ENCODE measurements at places on chromosomes 1 and 21.

DNA sequence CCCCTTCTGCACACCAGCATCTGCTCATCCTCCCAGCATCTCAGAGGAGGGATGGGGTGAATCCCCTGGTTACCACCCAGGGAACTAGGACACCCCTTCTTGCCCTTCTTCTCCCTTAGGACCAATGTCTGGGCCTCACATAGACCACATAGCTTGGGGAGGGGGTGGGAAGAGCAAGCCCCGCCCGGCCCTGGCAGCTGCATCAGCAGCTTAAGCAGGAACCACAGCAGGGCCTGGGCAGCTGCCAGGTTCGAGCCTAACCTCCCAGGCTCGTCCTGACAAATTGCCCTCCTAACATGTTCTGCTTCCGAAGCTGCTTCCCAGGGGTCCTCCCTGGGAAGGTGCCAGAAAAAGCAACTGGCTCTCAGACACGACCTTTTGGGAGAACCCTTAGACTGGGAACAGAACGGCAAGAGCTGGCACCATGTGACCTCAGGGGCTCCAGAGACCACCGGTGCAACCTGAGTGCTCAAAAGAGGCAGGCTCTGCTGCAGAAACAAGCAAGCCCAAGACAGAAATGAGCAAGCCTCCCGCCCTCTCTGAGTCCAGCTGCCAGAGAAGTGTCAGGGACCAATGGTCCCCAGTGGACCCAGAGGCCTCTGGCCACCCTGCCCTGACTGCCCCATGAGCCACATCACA is 18.4 kb upstream of the CLSTN1 start:
- no peak for DNase-seq

GRCh38 chr1:210340841-210341240 is 12.1 kb downstream of the HHAT start:
- no peak for DNase-seq

DNA sequence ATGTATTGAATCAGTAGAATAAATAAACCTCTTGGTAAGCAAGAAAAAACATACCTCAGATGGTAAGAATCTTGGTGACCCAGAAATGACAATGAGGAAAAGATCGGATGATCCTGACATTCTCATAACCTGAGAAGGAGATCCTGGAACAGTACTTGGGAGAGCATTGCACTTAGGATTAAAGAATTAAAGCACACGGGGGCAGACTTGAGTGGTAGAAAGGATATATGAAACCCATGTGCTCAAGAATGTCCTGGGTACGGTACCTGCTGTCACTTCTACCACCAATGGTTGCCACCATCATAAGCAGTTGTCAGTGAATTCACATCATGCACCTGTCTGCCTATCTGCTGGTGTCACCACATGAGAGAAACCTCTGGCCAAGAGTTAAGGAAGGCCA is 108.9 kb upstream of the GJB5 start:
- DNase-seq = no peak

GRCh38 chr1:12566484-12567287 is 51.3 kb downstream of the DHRS3 start:
- DNase-seq = no peak

GRCh38 chr1:222852326-222852725 is 37.5 kb downstream of the DISP1 start:
- no peak for DNase-seq

- no peak for DNase-seq
These were observed 1.1 kb downstream of the IGSF8 start for GRCh38 chr1:160097151-160097910.

DNA sequence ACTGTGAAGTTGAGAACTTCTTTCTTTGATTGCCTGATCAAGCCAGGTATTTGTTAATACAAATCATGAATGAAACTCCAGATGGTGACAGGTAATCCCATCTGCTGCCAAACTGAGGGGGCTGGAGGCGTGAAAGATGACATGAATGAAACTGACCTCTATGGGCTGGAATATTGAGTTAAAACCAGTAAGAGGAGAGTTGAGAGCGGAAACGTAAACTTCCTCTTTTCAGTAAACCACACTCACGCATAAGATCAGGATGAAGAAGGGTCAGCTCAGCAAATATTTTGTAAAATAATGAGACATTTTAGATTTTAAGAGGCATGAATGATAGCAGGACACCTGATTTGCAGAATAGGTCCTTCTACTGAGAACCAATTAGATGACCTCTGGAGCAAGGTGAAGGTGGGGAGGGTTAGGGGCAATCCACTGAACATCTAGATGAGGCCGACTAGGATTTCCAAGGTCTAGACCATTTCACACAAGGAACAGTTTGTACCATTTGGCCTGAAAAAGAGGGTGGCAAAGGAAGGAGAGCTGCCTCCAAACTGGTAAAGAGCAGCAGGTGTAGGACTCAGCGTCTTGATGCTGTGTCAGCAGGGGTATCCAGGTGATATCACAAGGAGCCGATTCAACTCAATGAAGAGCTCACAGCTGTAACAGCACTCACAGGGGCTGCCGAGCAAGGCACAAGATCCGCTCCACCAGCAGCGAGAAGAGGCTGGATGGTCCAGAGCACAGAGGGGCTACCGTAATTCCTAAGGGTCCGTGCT is 132.6 kb downstream of the NTPCR start:
- DNase-seq = no peak

GRCh38 chr21:26495283-26495849 is 77.7 kb downstream of the CYYR1 start:
- DNase-seq = no peak

- no peak for DNase-seq
These were observed 38.5 kb downstream of the CHD5 start for GRCh38 chr1:6141592-6141991.

- no peak for DNase-seq
These were observed 32.0 kb upstream of the EPHA8 start for GRCh38 chr1:22531251-22531650.

GRCh38 chr1:29746076-29746665 is 509.8 kb downstream of the PTPRU start:
- no peak for DNase-seq

DNA sequence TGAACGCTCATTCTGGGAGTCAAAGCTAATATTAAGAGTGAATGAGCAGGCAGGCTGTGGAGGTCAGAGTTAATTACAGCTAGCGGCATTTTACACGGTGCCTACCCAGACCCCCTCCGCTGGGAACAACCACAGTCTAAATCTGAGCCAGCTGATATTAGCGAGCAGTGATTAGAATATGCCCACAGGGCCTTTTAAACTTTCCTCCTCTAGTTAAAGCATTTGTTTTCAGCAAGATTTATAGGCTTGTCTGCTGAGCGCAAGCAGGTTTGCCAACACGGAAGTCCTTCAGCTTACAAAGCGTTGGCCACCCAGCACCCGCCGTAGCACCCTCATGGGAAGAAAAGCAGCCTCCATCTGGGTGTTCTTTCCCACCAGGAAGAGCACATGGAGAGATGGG is 72.1 kb downstream of the LMX1A start:
- DNase-seq = no peak

DNA sequence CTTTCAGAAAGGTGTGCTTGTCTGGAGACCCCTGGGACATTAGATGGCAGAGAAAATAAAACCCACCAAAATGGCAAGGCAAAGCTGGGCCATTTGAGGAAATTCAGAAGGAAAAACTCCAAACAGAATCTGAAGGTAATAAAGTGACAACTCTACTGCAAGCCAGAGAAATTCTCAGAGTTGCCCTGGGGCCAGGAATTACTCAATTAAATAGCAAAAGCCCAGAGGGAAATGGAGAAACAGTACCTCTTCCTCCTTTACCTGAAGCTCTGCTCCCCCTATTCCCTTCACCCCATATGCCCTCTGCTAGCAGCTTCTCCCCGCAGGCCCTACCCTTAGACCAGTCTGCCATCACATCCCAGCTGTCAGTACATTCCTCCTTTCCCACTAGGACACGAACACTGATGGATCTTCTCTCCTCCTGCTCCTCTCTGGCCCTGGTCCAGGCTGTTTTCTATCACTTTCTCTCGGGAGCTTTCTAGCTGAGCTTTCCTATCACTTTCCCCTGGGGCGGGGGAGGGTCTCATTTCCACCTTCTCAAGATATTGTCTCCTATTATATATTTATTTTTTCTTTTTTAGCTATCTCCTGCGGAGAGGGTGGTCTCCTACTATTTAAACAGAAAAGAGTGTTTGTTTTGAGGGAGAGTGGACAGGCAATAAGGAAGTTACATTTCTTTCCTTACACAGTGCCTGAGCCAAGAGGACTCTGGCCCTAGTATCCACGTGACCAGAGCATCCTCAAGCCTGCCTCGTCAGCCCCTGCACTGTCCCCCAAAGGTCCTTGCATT is 47.7 kb upstream of the RBM15 start:
- DNase-seq = no peak

DNA sequence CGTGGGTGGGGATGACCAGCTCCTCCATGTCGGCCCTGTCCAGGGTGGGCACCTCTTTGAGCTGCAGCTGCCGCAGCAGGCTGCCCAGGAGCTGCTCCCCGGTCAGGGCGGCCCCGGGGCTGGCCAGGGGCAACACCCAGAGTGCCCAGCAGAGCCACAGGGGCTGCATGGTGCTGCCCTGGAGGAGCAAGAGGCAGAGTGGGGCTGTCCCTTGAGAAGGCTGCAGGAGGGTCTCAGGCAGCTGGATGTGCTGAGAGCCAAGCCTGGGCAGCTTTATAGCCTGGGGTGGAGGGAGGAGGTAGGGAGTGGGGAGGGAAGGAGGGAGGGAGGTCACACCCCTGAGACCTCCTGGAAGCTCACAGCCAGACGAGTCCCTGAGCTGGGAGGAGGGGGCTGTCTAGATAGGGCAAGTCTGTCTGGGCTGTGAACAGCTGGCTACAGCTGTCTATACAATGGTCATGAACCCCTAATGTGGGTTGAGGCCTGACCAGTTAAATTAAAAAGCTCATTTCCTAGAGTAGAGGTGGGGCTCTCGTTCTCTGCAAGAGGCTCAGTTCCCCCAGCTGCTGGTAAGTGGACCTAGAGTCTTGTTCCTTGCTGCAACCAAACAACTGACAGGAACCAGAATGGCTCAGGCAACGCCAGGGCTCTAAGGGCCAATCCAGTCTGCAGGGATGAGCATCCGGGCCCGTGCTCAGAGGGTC is at the start of gene LEFTY1:
TSS of gene LEFTY1 (minus strand) at position 249 of the 704 bp plus-strand sequence. CDS start at position 169, 80 bp downstream.
- no peak for DNase-seq

- DNase-seq = no peak
These were observed 85.8 kb downstream of the SYF2 start for GRCh38 chr1:25146451-25146855.

GRCh38 chr1:109786531-109787021 is 22.9 kb upstream of the EPS8L3 start:
- DNase-seq = no peak

DNA sequence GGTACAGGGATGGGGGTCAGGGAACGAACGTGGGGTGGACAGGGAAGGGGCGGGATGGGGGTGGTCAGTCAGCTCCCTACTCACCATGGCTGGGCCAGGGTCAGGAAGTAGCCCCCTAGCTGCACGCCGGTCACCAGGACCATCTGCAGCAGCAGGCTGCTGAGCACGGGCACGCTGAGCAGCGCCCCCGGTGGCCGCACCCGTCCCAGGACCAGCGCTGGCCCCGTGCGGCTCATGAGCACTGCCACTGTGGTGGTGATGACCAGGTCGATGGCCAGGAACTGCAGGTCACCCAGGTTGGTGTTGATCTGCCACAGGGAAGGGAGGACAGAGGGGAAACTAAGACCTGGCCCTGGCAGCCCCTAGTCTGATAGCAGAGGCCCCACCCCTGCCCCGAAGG is 6.5 kb upstream of the MFAP2 start:
- DNase-seq = no peak

- no peak for DNase-seq
These were observed 19.2 kb upstream of the RCAN3 start for GRCh38 chr1:24483441-24483840.

GRCh38 chr1:31866450-31867032 is 50.7 kb upstream of the SPOCD1 start:
- DNase-seq = no peak

GRCh38 chr1:26831546-26832248 is 5.2 kb downstream of the ZDHHC18 start:
- no peak for DNase-seq

DNA sequence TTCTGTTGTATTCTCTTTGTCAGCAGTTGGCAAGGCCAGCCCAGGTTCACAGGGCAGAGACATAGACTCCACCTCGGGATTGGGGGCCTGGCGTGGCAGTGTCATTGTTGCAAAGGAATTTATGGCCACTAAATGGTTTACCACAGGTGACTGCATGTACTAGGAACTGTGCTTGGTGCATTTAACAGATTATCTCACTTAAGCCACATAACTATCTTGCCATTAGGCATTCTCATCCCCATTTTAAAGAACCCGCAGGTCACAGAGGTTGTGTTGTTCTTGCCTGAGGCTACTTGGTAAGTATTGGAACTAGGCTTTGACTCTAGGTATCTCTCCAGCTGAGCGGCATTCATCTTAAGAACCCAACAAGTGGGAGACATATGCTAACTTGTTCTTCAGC is 9.7 kb downstream of the TLCD4 start:
- DNase-seq = no peak

DNA sequence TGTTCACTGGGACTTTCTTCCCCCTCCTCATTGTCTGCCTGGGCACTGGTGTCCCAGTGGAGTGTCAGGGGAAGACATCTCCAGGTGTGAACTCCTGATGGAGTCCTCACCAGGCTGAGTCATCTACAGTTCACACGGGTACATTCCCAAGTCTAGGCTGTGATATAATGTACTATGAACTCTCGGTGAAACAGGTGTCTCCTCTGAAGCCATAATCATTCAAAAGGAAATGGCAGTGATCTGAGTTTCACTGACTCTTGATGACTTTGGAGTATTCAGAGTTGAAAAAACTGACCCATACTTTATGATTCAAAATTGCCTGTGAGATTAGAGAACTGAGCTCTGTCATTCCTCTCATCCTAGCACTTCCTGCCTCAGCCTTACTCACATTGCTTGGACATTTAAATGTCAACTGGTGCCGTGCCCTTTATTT is 9.1 kb downstream of the LAMC2 start:
- DNase-seq = no peak

GRCh38 chr1:196960854-196961253 is 16.5 kb upstream of the CFHR5 start:
- no peak for DNase-seq

DNA sequence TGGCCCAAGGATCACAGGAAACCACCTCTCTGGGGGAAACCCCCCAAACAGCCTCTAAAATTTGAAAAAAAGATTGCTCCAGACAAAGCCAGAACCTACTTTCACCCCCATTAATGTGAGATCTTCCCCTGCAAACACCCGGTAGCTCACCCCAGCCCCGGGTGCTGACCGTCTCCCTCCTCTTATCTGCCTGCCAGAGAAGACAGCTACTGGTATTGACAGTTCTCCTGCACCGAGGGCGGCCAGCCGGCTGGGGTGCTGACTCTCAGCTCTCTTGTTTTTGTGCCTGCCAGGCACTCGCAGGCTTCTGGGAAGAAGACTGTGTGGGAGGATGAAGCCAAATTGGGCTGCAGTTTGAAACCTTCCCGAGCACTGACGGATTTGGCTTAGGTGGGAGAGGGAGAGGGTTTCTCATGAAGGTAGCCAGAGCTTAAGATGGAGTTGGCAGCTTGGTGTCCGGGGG is 48.2 kb downstream of the RASSF5 start:
- no peak for DNase-seq

DNA sequence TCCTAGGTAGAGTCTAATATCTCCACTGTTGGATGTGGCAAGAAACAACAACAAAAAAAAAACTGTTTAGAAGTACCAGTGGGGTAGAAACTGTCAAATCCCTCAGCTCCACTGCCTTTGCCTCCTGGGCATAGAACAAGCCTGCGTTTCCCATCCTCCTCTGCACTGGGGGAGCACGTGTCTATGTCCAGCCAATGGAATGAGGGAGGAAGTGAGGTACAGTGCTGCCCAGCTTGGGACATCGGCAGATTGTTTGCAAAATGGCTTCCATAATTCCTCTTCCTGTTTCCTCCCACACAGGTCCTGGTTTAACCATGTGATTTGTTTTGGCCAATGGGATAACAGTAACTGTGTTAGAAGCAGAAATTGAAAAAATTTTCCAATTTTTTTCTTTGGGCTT is 39.1 kb downstream of the PSMG1 start:
- DNase-seq = no peak

GRCh38 chr1:232598133-232598532 is 31.8 kb downstream of the SIPA1L2 start:
- no peak for DNase-seq
